CD8-positive, alpha-beta memory T cell (primary cell): ENCODE measurements at places on chromosomes 12 and 14. TPM values are rescaled to one million over a fixed set of nuclear protein-coding genes. Genes with fewer than 3 reads are reported as not detected.

The SLC7A8 gene
- total RNA-seq: 1.4 TPM

The TCL1A gene
- not detected for total RNA-seq

The ACOT6 gene
- not detected for total RNA-seq

The CLBA1 gene
- 3.8 TPM for total RNA-seq

The SLCO1A2 gene
- 0.07 TPM for total RNA-seq

The NUAK1 gene
- total RNA-seq: not detected

The BCL11B gene
- 42.5 TPM for total RNA-seq

DNA sequence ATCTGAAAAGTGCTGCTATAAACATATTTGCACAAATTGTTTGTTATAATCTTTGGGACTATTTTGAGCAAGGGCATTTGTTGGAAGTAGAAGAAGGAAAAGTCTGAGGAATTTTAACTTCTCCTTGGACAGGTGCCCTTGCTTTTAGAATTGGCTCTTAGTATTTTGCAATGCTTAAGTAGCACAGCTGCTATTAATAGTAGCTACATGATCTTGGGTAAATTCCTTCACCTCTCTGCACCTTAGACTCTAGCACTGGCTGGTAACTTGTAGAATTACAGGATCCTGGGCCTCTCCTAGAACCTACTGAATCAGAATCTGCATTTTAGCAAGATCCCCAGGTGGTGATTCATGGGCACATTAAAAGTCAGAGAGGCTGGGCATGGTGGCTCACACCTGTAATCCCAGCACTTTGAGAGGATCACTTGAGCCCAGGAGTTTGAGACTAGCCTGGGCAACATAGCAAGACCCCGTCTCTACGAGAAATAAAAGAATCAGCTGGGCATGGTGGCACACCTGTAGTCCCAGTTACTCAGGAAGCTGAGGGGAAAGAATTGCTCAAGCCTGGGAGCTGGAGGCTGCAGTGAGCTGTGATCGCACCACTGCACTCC lies 10.8 kb upstream of the TMEM120B start:
- H3K4me3 ChIP-seq: no peak overlapping the region
- H3K4me1 ChIP-seq: peaks cover 4% of the 10 kb centered on the region
- DNase-seq: no peak
- H3K27ac ChIP-seq: no peak overlapping the region
- no peaks in the 10 kb centered on the region for H3K36me3 ChIP-seq

- no peak overlapping the region for H3K27ac ChIP-seq
- H3K27me3 ChIP-seq: no peaks in the 10 kb centered on the region
- no peak overlapping the region for H3K4me3 ChIP-seq
- H3K4me1 ChIP-seq: peaks cover 5% of the 10 kb centered on the region
- DNase-seq: no peak
- no peaks in the 10 kb centered on the region for H3K36me3 ChIP-seq
Observed at GRCh38 chr12:75699728-75700496, 188.5 kb upstream of the KRR1 start.

DNA sequence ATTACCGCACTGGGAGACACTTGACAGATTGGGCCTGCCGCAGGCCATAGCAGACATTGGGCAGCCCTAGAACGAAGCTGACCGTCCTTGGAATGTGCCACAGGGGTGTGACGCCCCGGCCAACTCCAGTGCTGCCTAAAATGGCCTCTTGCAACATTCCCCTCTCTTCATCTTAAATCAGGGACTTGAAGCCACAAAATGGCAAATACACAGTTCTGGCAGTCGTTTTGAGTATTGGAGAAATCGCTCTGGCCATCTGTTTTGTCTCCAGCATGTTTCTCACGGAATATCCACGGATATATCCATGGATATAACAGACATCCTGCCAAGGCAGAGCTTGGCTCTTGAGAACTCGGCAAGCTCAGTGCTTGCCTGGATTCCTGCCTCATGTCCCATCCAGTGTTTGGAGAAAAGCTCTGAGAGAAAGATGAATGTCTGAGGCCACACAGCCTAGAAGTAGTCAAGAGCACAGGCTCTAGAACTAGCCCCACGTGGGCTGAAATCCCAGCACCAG lies 158.4 kb downstream of the CHST11 start:
- H3K27ac ChIP-seq: no peak overlapping the region
- H3K4me3 ChIP-seq: no peak overlapping the region
- H3K4me1 ChIP-seq: no peaks in the 10 kb centered on the region
- no peak for DNase-seq
- H3K36me3 ChIP-seq: no peaks in the 10 kb centered on the region

DNA sequence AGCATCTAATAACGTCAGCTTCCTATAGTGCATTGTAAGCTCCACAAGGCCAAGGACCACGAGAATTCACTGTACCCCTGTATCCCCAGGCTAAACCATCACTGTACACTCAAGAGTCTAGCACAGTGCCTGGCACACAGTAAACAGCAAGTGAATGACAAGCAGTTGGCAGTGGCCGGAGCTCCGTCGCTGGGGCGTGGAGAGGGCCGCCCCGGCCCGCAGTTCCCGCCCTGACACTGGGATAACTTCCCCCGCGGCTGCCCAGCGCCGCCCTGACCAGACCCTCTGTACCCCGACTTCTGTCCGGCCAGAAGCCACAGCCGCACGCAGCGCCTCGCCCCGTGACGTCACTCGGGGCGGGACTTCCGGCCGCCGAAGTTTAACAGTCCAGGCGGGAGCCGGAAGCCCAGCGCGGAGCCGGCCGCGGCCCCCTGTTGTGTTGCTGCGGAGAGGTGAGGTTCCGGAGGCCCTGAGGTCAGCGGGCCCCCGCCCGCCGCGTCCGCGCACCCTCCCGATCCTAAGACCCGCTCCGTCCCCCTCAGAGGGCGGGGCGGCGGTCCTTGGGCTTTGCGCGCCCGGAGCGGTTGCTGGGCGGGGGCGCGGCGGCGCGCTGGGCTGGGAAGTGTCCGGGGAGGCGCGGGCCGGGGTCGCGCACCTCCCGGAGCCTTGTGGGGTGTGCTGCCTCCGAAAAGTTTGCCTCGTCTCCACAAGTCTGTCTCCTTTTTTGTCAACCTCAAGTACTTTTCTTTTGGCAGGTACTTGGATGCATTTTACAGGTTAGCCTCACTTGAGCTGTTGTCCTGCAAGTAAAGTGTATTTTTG lies at the start of gene NEDD1:
NEDD1 (plus strand) TSS at position 409 of the 822 bp plus-strand sequence. CDS start 2,503 bp downstream, outside the sequence.
- DNase-seq: peak; percentile 89
- H3K27ac ChIP-seq: peak within 1 kb of the TSS; percentile 98
- no peaks in the 10 kb centered on the region for H3K36me3 ChIP-seq
- H3K4me3 ChIP-seq: peak within 1 kb of the TSS; percentile 83

DNA sequence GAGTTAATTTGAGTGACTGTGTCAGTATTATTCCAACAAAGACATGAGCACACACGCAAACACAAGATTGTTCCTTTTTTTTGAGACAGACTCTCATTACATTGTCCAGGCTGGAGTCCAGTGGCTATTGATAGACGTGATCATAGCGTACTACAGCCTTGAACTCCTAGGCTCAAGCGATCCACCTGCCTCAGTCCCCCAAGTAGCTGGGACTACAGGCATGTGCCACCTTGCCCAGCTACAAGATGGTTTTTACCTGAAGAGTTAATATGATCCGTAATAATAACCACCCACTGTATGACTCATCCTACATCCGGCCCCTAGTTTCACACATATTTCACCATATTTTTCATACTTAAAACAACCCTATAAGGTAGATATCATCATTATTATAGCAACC lies 26.8 kb downstream of the BCAT1 start:
- no peaks in the 10 kb centered on the region for H3K4me1 ChIP-seq
- H3K4me3 ChIP-seq: no peak overlapping the region
- H3K27ac ChIP-seq: no peak overlapping the region
- no peak for DNase-seq
- H3K27me3 ChIP-seq: no peaks in the 10 kb centered on the region
- H3K36me3 ChIP-seq: no peaks in the 10 kb centered on the region

DNA sequence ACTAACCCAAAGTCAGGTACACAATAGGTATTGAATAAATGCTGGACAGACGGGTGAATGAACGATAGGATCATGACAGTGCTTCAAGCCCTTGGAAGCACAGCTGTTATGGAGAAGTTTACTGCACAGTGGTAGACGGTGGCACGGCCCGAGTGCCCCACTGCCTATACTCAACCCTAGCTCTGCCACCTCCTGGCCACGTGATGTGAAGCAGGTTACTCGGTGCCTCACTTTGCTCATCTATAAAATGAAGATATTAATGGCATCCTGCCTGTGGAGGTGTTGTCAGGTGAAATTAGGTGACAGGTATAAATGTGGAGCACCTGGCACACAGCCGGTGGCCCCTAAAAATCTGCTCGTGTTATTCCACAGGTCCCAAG lies 5.8 kb downstream of the ASB2 start:
- no peak overlapping the region for H3K27ac ChIP-seq
- no peaks in the 10 kb centered on the region for H3K27me3 ChIP-seq
- peak; percentile 60 for DNase-seq
- no peaks in the 10 kb centered on the region for H3K36me3 ChIP-seq
- peaks cover 15% of the 10 kb centered on the region for H3K4me1 ChIP-seq
- peak overlapping the region; percentile 75 for H3K4me3 ChIP-seq

DNA sequence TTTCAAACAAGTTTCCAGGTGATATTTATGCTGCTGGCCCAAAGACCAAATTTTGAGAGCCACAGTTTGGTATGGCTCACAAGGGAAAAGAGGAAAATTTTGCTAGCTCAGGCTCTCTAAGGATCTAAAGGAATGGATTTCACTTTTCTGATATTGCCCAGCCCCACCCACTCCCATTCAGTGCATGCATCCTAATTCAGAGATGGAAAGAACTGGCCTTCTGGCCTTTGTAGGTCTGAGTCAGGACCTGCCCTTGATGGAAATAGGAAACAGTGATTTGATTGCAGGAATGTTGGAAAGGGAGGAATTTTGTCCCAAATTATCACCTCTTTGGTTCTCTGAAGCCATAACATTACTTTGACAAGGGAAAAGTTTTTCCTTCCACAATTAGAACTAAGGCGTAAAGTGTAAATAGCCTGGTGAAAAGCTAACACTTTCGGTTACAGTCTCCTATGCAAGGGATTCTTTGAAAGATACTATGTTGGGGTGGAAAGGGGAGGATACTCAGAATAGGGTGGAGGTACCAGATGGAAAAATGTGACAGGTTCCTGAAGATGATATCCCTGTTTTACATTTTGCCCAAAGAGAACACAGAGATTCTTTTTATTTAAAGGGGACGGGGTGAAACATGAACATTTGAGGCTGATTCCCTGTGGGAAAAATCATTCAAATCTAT lies 11.1 kb downstream of the ZNF641 start:
- H3K4me3 ChIP-seq: no peak overlapping the region
- H3K27me3 ChIP-seq: no peaks in the 10 kb centered on the region
- no peaks in the 10 kb centered on the region for H3K4me1 ChIP-seq
- no peak for DNase-seq
- H3K27ac ChIP-seq: no peak overlapping the region

- H3K4me3 ChIP-seq: no peak overlapping the region
- no peaks in the 10 kb centered on the region for H3K4me1 ChIP-seq
- no peaks in the 10 kb centered on the region for H3K36me3 ChIP-seq
Observed at GRCh38 chr14:98059106-98059505, 1212.9 kb downstream of the BCL11B start.

GRCh38 chr14:80607430-80608190 lies 333.9 kb downstream of the CEP128 start:
- no peak overlapping the region for H3K27ac ChIP-seq
- H3K4me3 ChIP-seq: no peak overlapping the region
- DNase-seq: no peak
- H3K36me3 ChIP-seq: no peaks in the 10 kb centered on the region
- no peaks in the 10 kb centered on the region for H3K27me3 ChIP-seq

DNA sequence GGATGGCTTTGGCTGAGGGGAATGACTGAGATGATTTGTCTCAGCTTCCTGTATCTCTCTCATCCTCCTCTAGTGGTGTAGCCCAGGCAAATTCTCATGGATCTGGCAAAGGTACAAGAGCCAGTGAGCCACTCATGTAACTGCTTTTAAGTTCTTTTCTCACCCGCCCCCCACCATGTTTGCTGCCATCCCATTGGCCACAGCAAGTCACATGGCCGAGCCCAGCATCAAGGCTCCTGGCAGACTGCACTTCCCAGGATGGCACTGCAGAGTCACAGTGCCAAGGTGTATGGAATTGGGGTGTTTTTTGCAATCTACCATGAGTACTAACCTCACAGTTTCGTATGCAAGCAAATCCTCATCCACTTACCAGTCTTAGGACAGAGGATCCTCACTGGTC lies 50.9 kb downstream of the CHST11 start:
- H3K4me1 ChIP-seq: peaks cover 69% of the 10 kb centered on the region
- no peaks in the 10 kb centered on the region for H3K36me3 ChIP-seq

DNA sequence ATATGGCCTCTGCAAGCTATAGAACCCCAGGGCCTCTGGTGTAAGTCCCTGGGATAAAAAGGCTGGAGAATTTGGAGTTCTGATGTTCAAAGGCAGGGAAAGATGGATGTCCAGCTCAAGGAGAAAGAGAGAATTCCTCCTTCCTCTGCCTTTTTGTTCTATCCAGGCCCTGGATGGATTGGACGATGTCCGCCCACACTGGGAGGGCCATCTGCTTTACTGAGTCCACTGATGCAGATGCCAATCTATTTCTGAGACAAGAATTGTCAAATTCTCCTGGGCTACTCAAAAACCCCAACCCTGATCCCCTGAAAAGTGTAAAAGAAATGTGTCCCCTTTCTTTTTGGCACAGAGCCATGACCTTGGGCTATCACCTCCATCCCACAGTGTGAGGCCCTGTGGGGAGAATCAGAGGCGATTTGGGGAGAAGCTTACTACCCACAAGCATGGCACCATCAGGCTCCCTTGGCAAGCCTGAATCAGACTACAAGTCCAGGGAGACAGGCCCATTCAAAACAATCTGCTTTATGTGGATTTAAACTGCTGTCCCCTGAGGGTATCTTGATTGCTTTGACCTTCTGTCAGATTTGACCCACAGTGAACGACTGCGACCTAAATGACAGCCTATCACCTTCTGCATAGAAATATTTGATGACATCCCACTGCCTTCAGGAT lies 334.0 kb downstream of the NUAK1 start:
- H3K36me3 ChIP-seq: no peaks in the 10 kb centered on the region
- no peaks in the 10 kb centered on the region for H3K27me3 ChIP-seq
- no peak overlapping the region for H3K4me3 ChIP-seq

DNA sequence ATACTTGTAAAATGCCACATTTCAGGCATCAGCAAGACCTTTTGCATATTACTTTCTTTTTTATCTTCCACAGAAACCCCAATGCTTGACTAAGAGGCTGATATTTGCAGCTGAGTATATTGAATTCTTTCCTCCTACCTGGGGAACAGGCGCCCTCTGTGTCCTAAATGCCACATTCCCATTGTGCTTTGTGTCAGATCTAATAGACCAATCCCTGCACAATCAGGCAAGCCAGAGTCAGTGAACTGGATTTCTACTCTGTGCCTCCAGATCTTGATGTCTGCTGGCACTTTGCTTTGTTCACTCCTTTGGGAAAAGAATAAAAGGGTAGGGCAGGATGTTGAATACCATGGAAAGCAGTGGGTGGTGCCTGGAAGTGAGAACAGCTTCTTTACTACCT lies 22.4 kb upstream of the TAS2R42 start:
- no peaks in the 10 kb centered on the region for H3K27me3 ChIP-seq
- no peak for DNase-seq
- H3K27ac ChIP-seq: no peak overlapping the region
- no peaks in the 10 kb centered on the region for H3K36me3 ChIP-seq
- H3K4me3 ChIP-seq: no peak overlapping the region
- no peaks in the 10 kb centered on the region for H3K4me1 ChIP-seq
